Progenitor cell of endocrine pancreas (in vitro differentiated cells): ENCODE measurements at places on chromosomes 3 and 15. TPM values are rescaled to one million over a fixed set of nuclear protein-coding genes. Genes with fewer than 3 reads are reported as not detected.

- no peaks in the 10 kb centered on the region for H3K27me3 ChIP-seq
- no peaks in the 10 kb centered on the region for H3K4me1 ChIP-seq
- H3K27ac ChIP-seq: no peak overlapping the region
- peaks cover 8% of the 10 kb centered on the region for H3K36me3 ChIP-seq
Observed at GRCh38 chr3:73401059-73401458, 223.7 kb downstream of the PDZRN3 start.

DNA sequence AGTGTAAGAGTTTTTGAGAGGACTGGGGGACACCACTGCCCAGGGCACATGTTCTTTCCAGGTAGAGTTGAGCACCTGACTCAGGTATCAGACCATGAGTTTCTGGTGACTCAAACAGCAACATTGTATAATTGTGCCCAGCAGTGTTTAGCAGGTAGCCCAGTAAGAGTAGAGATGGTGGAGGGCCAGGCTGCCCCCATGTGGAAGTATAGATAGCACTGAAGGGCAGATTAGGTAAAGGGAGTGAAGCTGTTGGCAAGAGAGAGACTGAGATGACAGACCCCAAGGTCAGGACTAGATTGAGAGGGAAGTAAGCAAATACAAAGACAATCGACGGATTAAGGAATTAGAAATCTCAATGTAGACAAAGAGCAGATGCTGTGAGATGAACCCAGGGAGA lies 74.6 kb downstream of the TRIM42 start:
- H3K4me1 ChIP-seq: no peaks in the 10 kb centered on the region
- DNase-seq: no peak
- H3K4me3 ChIP-seq: no peak overlapping the region
- peaks cover 44% of the 10 kb centered on the region for H3K27me3 ChIP-seq
- no peaks in the 10 kb centered on the region for H3K36me3 ChIP-seq

- no peaks in the 10 kb centered on the region for H3K36me3 ChIP-seq
- DNase-seq: no peak
- peaks cover 7% of the 10 kb centered on the region for H3K4me1 ChIP-seq
- peaks cover 34% of the 10 kb centered on the region for H3K27me3 ChIP-seq
- no peak overlapping the region for H3K27ac ChIP-seq
- H3K4me3 ChIP-seq: no peak overlapping the region
Observed at GRCh38 chr3:194383276-194383940, 13.9 kb upstream of the LRRC15 start.

The TM4SF4 gene
- total RNA-seq: 314 and 357 TPM in 2 replicates
